ENCODE measurements at places on chromosomes 6 and 20.

DNA sequence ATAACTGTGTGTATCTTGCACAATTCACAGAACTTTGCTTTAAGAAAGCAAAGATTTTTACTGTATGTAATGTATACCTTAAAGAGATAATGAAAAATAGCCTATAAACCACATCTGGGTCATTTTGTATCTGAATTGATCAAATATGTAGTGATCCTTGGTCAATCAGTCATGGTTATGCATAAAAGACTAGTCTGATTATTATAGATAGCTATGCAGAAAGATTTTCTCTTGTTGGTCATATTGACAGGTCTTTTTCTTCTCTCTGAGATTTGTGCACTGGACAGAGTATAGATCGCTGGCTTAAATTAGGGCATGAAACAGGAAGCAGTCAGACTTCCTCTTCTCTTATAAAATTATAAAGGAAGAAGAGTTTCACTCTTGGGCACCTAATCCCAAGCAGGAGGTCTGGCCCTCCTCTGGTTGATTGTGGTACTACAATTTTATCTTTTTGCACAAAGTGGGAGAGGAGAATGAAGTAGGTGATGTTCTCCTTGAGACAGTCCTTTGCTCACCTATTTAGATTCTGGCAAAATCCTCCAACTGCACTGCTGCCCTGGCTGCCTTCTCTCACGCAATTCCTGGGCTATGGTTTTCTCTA is 380.9 kb upstream of the RGS17 start:
- no peak for DNase-seq

DNA sequence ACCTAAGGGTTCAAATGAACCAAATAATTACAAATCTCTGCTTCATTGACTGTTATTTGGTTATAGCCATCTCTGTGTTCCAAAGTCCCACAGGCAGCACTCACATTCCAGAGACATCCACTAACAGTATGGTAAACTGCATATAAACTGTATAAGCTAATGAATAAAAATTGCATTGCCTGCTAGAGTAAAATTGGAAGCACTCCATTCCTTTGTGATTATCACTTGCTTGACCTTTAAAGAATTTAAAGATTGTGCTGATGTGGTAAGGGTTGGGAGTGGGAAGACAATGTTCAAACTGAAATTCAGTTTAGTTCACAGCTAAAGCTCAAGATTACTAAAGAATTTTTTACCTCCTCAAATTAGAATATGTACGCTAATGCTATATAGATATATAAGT is 31.0 kb upstream of the OSTM1 start:
- no peak for DNase-seq

DNA sequence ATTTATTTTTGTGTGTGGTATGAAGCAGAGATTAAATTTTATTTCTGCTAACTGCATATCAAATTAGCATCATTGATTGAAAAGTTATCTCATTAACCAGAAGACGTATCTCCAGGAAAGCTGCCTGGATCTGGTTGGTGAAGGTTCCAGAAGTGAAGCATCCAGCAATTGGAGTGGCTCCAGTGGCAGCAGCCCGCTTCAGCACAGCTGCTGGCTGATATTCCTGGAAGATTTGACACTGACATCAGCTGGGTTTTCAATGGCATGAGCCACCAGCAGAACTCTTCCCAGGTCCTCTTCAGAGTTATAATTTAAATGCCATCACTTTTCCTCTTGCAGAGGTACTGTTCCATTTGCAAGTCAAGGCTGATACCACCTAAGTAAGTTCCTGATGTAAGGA is 363.5 kb downstream of the BCKDHB start:
- DNase-seq, result no peak

- no peak for DNase-seq
Observed at GRCh38 chr20:35871259-35871771, 83.0 kb downstream of the SCAND1 start.

GRCh38 chr20:47438464-47439381 is 63.0 kb upstream of the NCOA3 start:
- no peak for DNase-seq

- DNase-seq, result no peak
Observed at GRCh38 chr20:47861116-47861515, 75.8 kb upstream of the SULF2 start.

DNA sequence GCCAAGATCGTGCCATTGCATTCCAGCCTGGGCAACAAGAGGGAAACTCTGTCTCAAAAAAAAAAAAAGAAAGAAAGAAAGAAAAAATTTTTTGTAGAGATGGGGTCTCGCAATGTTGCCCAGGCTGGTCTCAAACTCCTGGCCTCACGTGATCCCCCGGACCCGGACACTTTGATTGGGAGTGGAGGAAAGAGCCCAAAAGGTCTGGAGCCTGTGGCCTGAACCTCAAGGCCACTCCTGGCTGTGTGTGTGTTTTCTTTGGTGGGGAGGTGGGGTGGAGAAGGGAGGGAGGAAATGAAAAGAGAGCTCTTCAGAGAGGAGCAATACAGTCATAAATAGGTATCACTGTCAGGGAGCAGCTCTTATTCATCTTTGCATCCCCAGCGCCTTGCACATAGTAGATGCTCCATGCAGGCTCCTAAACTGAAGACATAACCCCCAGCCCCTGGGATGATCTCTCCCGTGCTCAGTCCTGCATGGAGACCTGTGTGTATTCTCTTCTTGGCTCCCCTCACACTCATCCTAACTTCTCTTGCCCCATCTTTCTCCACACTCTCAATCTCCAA is 75.7 kb downstream of the FGD2 start:
- DNase-seq, result no peak

DNA sequence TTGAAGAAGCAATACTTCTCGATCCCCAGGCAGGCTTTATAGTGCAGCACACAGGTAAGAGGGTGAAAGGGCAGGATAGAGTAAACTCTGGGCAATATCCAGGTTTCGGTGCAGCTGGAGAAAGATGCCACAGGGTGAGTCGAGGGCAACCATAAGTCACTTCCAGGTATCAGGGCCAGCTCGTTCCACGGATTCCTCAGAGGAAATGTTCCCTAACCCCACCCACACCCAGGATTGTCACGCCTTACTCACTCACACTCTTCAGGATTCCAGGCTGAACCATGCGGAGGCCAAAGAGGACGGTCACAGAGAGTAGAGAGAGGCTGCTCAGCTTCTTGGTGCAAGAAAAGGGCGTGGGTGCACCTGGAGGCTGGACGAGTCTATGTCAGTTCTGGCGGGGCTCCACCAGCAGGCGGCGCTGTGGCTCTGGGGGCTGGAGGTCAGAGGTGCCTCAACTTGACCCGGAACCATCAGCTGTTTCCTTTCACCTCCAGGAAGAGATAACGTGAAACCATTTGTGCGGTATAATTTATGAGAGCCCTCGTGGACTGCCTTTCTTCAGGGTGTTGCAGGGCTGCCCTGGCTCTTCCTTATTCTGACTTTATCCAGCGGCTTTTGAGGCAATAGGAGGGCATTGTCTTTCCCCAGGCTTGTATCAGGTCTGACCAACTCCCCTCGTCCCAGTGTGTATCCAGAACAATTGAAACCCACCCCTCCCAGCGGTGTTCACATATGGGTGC is 14.5 kb upstream of the WFDC12 start:
- no peak for DNase-seq

GRCh38 chr6:129340983-129341382 is 369.0 kb downstream of the ARHGAP18 start:
- DNase-seq, result no peak

GRCh38 chr20:2871661-2872458 is 1.4 kb upstream of the PTPRA start:
- no peak for DNase-seq

DNA sequence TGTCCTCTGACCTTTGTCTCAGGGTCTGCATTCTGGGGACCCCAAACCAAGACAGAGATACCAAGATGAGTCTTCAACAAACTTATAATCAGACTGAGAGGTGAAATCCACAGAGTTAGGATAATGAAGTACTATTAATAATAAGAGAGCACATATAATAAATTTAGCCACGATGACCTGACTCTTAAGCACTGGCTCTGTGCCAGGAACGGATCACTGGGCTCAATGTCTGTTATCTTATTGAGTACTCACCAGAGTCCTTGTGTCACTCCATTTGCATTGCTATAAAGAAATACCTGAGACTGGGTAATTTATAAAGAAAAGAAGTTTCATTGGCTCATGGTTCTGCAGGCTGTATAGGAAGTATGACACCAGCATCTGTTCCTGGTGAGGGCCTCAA is 18.9 kb upstream of the ITPR3 start:
- no peak for DNase-seq

- no peak for DNase-seq
Observed at GRCh38 chr20:8356806-8357205, 224.7 kb downstream of the PLCB1 start.

DNA sequence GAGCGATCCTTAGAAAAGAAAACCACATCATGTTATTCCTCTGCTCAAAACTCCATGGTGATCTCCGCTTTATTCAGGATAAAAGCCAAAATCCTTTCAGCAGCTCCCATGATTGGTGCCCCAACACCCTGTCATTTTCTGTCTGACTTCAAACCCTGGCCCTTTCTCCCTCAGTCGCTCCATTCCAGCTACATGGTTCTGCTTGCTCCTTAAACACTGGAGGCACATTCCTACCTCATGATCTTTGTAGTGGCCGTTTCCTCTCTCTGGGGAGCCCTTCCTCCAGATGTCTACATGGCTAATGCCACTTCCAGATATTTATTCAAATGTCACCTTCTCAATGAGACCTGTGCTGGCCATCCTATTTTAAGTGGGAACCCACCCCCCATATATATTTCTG is 100.8 kb downstream of the CAP2 start:
- no peak for DNase-seq

DNA sequence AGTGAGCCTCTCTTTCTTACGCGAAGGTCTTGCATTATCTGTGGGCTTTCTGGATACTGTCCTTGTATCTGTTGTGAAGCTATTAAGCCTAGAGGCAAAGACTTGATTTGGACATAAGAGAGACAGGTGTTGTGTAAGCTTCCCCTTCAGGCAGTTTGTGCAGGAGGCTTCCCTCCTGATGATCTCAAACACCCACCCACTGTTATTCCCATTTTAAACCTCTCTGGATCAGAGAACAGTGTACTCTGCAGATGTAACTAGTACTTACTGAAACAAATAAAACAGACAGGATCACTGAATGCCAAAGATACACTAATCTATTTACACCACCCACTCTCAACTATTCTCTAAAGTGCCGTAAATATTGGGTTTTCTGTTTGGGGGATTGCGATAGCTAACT is 113.8 kb upstream of the RAB32 start:
- DNase-seq, result no peak

DNA sequence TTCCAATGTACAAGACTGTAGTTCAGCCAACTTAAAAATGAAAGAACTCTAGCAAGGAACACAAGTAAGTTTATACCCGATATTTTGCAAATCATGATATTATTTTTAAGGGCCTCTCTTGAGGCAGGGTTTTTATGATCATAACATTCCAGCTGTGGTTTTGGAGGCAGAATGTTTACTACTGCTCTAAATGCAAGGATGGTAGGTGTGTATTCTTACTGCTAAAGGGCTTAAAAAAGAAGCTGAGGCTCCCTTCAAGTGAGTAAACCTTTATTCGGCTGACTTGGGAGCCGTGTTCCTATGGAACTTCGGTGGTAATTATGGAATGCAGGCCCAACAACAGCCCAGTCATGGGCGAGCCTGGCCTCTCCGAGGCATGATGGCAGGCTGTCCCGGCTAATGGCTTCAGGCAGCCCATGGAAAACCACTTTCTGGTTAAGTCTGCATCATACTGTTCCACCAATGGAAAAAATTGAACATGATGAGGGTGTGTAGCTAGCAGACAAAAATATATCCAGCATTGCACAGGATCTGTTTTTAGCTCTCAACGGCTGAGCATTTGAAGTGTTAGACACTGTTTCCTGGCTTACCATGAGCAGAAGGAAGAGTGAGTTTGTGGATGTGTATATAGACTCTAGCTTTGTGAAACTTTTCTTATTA is 111.5 kb downstream of the TIAM2 start:
- DNase-seq, result no peak

GRCh38 chr6:34132486-34133185 is 13.3 kb downstream of the GRM4 start:
- DNase-seq, result no peak

DNA sequence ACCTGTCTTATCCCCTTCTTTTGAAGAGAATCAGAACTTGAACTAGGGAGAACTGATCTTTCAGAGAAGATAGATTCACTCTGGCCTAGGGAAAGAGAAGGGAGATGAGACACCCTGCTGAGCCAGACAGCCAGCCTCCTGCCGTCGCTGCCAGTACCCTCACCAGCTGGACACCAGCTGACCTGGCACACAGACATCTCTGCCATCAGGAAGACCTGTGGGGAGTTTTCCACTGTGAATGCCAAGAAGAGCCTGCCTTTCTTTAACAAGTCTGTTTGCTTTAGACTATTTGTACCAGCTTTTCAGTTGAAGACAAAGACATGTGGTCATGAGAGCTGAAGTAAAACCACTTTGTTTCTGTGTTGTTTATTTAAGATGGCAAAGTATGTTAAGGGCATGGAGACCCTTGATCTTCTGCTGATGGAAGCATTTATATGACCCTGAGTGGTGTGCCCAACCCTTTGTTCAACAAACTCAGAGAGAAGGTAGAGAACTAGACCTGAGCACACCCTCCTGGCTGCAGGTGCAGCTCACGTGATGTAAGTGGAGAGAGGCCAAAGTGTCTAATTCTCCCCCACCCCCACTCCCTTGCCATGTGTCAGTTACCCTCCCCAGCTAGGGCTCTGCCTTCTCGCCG is 82.3 kb upstream of the SLC24A3 start:
- DNase-seq, result no peak

GRCh38 chr6:115001731-115002350 is 659.0 kb upstream of the HS3ST5 start:
- no peak for DNase-seq

GRCh38 chr20:38321959-38322598 is 18.1 kb downstream of the BPI start:
- no peak for DNase-seq

DNA sequence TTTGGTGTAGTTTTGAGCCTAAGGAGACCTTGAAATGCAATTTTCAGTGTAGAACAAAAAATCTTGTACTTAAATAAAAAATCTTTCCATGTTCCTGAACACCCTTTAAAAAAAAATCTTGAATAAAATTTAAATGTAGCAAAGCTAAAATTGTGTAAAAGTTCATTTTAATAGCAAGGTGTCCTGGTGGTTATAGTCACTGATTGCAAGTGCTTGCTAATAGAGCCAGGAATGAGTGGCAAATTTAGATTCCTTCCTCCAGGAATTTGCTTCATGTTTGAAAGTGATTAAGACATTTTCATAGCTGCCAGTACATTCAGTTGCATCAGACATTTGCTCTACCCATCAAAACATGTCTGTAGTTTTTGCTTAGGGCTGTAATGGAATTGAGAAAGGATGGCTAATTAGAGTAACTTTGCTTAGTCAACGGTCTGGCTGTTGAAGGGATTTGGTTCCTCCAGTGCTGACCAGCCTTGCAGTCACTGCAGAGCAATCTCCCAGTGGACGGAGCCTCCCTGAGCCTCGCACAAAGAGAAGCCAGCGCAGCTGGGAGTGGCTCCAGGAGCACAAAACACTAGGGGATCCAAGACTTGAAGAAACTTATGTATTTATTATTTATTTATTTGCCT is 36.5 kb downstream of the AKAP12 start:
- no peak for DNase-seq

DNA sequence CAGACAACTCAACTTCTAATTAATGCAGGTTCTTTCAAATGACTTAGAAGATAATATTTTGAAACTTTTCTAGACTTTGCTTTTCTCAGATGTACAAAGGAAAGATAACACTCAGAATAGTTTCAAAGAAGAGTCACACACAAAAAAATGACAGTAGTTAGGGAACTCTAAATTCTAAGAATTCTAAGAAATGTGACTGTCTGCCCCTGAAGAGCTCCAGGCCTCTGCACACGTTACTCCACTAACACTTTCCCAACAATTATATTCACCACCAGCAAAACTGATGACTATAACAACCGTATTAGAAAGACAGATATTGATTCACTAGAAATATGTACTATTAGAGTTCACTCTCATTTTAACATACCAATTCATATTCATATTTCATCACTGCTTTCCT is 133.3 kb upstream of the SMLR1 start:
- DNase-seq, result no peak
